Diencephalon (tissue), 1 donor: ENCODE measurements at places on chromosomes 3 and 15. TPM values are rescaled to one million over a fixed set of nuclear protein-coding genes. Genes with fewer than 3 reads are reported as not detected.

The NR2E3 gene
- not detected for total RNA-seq

The SOX14 gene
- total RNA-seq = 1.4 TPM

The ADIPOQ gene
- total RNA-seq = not detected

The SNTN gene
- total RNA-seq = 2.3 TPM

The C3orf49 gene
- not detected for total RNA-seq

The MYO1E gene
- 13.8 TPM for total RNA-seq

The TGM5 gene
- total RNA-seq = not detected

The ISY1 gene
- 13.4 TPM for total RNA-seq

The PRKCI gene
- total RNA-seq = 89.5 TPM

The DPPA2 gene
- not detected for total RNA-seq

The TMEM266 gene
- total RNA-seq = 12.5 TPM

The FAM174B gene
- total RNA-seq = 21.0 TPM

The ALG3 gene
- 15.2 TPM for total RNA-seq

The ADAMTS7 gene
- 6.0 TPM for total RNA-seq

The SEMA6D gene
- total RNA-seq = 83.0 TPM

The IL20RB gene
- 0.92 TPM for total RNA-seq

The LDHAL6B gene
- total RNA-seq = not detected

The FSTL1 gene
- total RNA-seq = 43.6 TPM

The PGBD4 gene
- total RNA-seq = 5.3 TPM

The IL16 gene
- total RNA-seq = 1.8 TPM

The HCN4 gene
- total RNA-seq = 5.1 TPM

The GOLGA8H gene
- total RNA-seq = 2.1 TPM

The ISLR2 gene
- total RNA-seq = 60.2 TPM

The MYZAP gene
- total RNA-seq = 3.2 TPM

The FBLN2 gene
- 6.0 TPM for total RNA-seq

The RAB6B gene
- total RNA-seq = 160 TPM

The CCR9 gene
- total RNA-seq = not detected

The IL5RA gene
- total RNA-seq = 11.1 TPM

The TMEM207 gene
- not detected for total RNA-seq

The ECE2 gene
- 18.7 TPM for total RNA-seq

The SOX2 gene
- 188 TPM for total RNA-seq

The PYGO1 gene
- 53.1 TPM for total RNA-seq

The TRPM1 gene
- not detected for total RNA-seq

The PARP15 gene
- under 0.01 TPM for total RNA-seq

The GP5 gene
- under 0.01 TPM for total RNA-seq
